ENCODE measurements at places on chromosomes 6 and 20. TPM values are rescaled to one million over a fixed set of nuclear protein-coding genes. Genes with fewer than 3 reads are reported as not detected.

- DNase-seq: no peak
Observed at GRCh38 chr6:90701146-90701781, 114.4 kb upstream of the MAP3K7 start.

TNNC2 gene
- polyA plus RNA-seq: 0.48 TPM

DNA sequence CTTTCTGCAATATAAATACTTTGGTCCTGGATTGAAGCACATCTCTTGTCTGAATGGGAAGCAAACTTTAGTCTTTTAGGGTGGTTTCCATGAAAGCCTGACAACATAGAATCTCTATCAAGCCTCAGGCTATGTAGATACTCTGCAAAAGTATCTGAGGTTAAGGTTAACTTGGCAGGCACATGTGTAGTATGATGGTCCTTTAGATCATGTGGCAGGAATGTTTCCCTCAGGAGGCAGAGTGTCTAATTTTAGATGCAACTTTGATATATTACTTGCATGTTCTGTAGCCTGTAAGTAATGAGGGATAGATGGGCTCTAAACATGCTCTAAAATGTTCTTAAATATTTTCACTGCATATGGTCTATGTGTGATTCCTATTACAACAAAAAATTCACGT is 8.2 kb downstream of the MYB start:
- DNase-seq: no peak

DNA sequence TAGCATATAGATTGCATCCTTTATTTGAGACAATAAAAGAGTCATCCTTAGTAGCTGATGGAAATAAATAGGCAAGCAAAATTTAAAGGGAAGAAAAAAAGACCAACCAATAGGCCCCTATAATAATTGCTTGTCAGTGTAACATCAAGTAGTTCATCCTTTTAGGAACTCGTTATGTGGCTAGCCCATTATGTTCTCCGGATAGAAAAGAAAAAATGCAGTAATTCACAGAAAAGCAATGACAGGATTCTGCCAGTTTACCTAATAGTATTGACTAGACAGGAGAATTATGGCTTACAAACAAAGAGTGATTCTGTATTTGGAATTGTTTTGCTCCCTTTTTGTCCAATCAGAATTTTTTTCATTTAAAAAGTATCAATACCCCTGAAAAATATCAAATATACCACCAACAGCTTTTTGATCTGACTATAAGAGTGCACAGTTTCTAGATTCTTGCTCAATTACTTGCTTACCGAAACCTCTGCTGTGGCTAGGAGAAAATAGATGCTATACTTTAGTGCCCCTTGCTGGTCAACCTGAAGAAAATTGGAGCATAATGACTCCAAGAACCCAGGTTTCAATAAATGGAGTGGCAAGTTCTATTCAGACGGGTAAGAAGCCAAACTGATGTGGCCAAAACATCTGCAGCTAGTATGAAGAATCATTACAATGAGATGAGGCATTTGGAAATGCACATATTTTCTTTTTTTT is 91.5 kb upstream of the SASH1 start:
- DNase-seq: peak; percentile 12

EYA4 gene
- polyA plus RNA-seq: 10.5 TPM

SIRPD gene
- not detected for polyA plus RNA-seq

DNA sequence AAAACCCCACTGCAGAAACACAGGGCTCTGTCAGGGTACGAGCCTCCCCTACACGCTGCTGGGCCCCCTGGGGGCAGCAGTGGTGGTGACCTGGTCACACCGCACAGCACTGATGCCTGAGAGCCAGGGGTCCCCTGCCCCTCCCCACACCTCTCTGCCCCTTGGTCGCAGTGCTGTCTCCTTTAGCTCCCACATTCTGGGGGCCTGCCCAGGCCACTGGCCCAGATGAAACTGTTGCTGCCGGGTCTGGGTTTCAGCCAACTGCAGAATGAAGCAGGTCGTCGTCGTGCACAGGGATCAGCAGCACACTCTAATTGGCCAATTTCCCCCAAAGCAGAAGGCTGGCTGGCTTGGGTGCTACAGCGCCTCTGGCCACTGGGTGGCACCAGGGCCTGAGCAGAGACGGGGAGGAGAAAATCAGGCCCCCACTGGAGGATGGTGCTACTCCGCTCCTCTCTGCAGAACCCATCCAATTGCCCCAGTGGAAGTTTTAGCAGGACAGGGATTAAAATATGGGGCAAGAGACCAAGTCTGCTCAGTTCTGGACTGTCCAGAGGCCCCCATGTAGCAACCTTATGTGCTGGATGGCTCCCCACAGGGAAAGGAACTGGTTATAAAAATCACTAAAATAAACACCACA is 26.1 kb downstream of the DIDO1 start:
- peak; percentile 73 for DNase-seq

DNA sequence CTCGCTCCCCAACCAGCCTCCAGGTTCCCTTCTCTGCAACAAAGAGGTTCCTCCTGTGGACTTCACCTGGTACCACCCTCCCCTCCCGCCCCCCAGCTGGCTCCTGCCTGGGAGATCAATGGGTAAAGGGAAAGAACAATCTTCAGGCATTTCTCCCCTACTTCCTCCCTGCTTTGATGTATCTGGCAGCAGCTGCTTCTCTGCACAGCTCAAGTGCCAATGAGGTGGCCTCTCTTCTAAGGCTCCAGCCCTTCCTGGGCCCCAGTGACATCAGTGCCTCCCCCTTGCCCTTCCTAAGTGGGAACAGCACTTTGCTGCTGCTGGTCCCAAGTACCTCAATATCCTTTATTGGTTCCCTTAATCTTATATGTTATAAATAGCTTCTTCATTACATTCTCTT is 23.5 kb downstream of the MOCS1 start:
- DNase-seq: no peak

AKAP12 gene
- 109 TPM for polyA plus RNA-seq

CAGE1 gene
- polyA plus RNA-seq: not detected

GRCh38 chr6:108584323-108584722 is 23.6 kb downstream of the FOXO3 start:
- DNase-seq: no peak

DNA sequence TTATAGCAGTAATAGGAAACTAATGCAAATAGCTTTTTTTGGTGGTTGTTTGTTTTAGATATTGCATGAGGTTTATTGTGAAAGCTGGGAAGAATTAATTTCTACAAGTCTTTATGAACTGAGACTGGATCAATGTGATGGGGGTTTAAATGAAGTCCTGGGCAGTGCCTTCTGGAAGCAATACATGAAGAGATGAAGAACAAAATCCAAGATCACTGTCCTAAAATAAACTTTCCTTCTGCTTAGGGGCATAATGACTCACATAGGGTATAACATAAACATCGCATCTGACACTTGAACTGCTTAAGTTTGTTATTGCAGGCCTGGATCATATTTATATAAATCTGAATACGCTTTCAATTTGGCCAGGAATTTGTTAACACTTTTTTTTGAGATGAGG is 20.9 kb upstream of the SHLD1 start:
- no peak for DNase-seq

- DNase-seq: no peak
Observed at GRCh38 chr6:39819228-39819627, 27.1 kb downstream of the DAAM2 start.

GRCh38 chr6:164066766-164067165 is 652.2 kb downstream of the QKI start:
- no peak for DNase-seq

SLC32A1 gene
- polyA plus RNA-seq: not detected

DNA sequence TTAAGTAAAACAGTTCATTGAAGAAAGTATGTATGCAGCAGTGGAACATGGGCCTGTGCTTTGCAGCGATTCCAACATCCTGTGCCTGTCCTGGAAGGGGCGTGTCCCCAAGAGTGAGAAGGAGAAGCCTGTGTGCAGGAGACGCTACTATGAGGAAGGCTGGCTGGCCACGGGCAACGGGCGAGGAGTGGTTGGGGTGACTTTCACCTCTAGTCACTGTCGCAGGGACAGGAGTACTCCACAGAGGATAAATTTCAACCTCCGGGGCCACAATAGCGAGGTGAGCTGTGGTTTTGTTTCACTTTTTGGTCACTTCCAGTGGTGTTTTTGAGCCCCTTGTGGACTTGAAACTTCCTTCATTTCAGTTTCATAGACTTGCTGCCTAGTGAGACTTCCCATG is 1.7 kb downstream of the TULP4 start:
- no peak for DNase-seq

DNA sequence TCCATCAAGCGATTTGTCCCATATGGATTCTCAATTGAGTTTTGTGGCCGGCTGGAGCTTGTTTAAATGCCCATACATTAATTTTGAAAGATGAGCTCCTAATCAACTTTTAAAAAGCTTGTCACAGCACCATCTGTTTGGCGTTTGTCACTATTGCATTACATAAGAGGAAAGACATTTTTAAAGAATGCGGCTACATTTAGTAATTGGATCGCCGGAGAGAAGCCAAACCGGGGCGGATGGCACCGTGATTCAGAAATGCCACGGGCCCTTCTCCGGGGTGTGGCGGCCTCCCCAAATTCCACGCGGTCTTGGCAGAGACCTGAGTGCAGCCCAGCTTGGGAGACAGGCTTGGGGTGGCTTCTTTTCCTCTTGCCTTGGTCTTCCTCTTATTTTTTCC is 67.7 kb upstream of the ZNFX1 start:
- DNase-seq: no peak

DNA sequence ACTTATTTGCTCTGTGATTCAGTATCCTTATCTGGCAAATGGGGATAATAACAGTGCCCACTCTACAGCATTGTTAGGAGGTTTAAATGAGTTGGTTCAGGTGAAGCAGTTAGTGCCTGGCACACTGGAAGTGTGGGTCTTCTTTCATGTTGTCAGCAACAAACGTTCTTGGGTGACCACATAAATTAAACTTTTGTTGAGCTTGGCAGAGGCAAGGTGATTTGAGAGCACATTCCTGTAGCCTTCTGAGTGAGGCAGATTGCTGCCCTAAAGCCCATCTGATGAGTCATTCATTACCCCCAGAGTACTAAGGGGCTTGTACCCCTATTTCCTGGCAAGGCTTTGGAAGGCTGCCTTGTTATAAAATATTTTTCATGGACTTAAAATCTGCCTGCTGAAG is 25.8 kb downstream of the SEC23B start:
- DNase-seq: no peak

PDE10A gene
- polyA plus RNA-seq: 7.2 TPM

DNA sequence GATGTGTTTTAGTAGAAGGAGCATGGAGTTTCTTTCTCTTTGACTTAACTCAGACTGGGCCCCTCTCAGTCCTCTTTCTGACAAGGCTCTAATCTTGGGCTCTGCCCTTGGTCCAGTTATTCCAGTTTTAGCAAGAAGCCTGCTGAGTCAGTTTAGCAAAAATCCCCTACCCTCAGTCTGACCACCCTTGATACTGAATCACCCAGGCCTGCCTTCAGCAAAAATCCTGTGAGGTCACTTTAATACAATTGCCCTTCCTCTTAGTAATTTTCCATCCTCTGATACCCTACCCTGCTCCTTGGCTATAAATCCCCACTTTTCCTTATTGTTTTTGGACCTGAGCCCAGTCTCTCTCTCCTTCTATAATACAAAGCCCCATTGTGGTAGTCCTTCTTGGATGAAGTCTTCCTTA is 326.7 kb upstream of the NOX3 start:
- DNase-seq: peak; percentile 52

DNA sequence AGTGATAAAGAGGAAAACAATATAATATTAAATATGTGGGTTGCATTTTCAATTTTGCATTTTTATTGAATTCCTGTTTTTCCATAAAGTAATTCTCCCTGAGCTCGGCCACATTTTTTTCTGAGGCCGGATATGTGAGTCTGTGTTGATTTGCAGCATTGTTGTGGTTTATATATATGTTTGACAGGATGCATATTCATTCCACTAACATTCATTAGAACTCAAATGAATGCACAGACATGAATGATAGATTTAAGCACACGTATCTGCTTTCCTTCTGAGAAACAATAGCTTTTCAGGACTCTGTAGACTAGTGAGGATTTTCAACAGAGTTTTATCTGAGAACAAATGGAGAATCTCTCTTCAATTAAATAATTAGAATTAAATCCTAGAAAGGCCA is 10.6 kb upstream of the EXOC2 start:
- DNase-seq: no peak

DNA sequence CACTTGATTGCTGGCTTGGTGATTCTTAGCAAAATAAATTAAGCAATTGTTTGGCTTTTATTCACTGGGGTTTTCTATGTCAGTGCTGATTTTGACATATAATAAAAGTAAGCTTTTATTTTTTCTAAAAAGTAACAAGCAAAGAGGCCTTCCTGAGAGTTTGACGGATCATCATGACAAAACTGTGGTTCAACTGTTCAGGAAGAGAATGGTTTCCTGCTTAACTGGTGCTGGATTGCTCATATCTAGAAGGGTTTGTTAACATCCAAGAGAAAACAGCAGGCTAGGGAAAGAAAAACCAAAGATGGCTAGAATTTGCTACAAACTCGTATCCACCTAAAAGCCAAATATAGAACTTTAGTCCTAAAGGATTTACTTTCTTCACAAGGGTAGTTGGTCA is 21.2 kb downstream of the SERPINB1 start:
- DNase-seq: no peak

CTAGE9 gene
- not detected for polyA plus RNA-seq
